T-helper 17 cell (primary cell): ENCODE measurements at places on chromosomes 3 and 15. TPM values are rescaled to one million over a fixed set of nuclear protein-coding genes. Genes with fewer than 3 reads are reported as not detected.

DNA sequence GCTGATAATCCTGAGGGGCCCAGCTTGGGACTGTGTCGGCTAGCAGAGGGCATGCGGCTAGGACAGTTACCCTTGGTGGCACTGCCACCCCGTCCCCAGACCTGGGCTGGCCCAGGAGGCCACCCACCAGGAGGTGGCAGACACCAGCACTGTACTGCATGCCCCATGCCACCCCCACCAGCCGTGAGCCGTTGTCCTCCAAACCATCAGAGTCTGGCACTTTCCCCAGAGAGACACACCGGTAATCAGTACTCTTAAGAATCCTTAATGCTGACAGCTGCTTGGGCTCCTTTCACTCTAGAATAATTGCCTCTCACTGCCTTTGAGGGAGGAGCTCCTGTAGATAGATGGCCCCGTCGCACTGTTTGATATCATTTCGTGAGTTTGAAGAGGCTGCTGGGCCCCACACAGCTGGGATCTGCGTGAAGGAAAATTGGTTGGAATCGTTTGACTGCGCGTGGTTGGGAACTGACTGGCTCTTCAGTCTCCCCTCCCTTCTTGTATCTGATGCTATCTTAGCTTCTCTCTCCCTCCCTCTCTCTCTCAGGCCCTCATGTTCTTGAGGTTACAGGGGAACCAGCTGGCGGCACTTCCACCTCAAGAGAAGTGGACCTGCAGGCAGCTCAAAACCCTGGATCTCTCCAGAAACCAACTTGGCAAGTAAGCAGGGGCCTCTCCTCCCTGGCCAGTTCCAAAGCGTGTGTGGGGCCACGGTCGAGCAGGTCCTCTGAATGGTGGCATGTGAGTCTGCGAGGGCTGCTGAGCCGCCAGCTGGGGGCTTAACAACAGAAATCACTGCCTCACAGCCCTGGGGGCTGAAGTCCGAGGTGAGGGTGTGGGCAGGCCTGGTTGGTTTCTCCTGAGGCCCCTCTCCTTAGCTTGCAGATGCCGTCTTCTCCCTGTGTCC lies 94.9 kb downstream of the LRRK1 start:
- no peaks in the 10 kb centered on the region for H3K27me3 ChIP-seq
- H3K4me1 ChIP-seq = peaks cover 2% of the 10 kb centered on the region
- H3K4me3 ChIP-seq = no peak overlapping the region
- no peaks in the 10 kb centered on the region for H3K36me3 ChIP-seq
- DNase-seq = no peak

DNA sequence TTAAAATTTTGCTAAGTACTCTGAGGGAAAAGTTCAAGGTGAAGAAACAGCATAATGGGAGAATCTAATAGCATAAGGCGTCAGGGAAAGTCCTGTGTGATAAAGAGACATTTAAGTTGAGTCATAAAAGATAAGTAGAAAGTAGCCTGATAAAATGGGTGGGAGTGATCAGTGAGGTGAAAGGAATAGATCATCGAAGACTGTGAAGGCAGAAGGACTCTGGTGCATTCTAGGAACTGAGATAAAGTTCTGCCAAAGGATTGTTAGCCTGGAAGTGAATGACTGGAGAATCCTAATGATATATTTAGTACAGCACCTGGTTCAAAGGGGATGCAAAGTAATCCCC lies 149.9 kb downstream of the CFAP20DC start:
- no peaks in the 10 kb centered on the region for H3K36me3 ChIP-seq
- H3K4me3 ChIP-seq = peak overlapping the region; percentile 25
- H3K4me1 ChIP-seq = peaks cover 9% of the 10 kb centered on the region
- H3K27ac ChIP-seq = no peak overlapping the region

- no peaks in the 10 kb centered on the region for H3K27me3 ChIP-seq
- no peaks in the 10 kb centered on the region for H3K4me1 ChIP-seq
- H3K36me3 ChIP-seq = no peaks in the 10 kb centered on the region
- no peak for DNase-seq
- no peak overlapping the region for H3K4me3 ChIP-seq
These were observed 334.4 kb downstream of the GBE1 start for GRCh38 chr3:81426826-81427577.

GRCh38 chr3:139110072-139110830 lies 65.6 kb upstream of the PRR23C start:
- H3K27me3 ChIP-seq = peaks cover 75% of the 10 kb centered on the region
- no peak overlapping the region for H3K27ac ChIP-seq
- H3K4me3 ChIP-seq = no peak overlapping the region
- H3K36me3 ChIP-seq = no peaks in the 10 kb centered on the region
- DNase-seq = no peak

- no peaks in the 10 kb centered on the region for H3K4me1 ChIP-seq
- H3K36me3 ChIP-seq = no peaks in the 10 kb centered on the region
- H3K27ac ChIP-seq = no peak overlapping the region
- H3K4me3 ChIP-seq = no peak overlapping the region
- peaks cover 63% of the 10 kb centered on the region for H3K27me3 ChIP-seq
- no peak for DNase-seq
These were observed 39.6 kb upstream of the FAM98B start for GRCh38 chr15:38414357-38414756.

The TBCCD1 gene
- 14.2 TPM for total RNA-seq
